ENCODE measurements at places on chromosomes 5 and 9. TPM values are rescaled to one million over a fixed set of nuclear protein-coding genes. Genes with fewer than 3 reads are reported as not detected.

The AFAP1L1 gene
- 1.5 TPM for total RNA-seq

The FLT4 gene
- 0.29 TPM for total RNA-seq

The UHRF2 gene
- 46.6 TPM for total RNA-seq

The UBAP1 gene
- total RNA-seq = 33.3 TPM

The TMEM8B gene
- total RNA-seq = 17.4 TPM

The GNAQ gene
- 73.8 TPM for total RNA-seq

All from chondrocyte (in vitro differentiated cells).